Naive thymus-derived CD8-positive, alpha-beta T cell (primary cell): ENCODE measurements at places on chromosomes 1 and 21.

DNA sequence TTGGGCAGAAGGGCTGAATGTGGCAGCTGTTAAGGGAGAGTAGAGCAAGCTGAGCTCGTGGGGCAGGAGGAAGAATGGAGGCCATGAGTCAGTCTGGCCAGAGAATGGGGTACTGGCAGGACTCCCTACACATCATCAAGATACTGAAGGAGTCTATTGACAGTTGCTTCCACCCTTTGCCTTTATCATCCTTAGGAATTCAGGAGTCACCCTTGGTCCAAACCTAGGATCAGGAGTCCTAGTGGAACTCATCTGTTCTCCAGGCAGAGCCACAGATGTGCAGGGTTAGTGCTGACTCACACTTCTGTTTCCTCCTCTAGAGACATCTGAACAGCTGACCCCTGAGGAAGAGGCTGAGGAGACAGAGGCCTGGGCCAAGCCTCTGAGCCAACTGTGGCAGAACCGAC is 18.7 kb upstream of the ST3GAL3 start:
- no peak for DNase-seq

DNA sequence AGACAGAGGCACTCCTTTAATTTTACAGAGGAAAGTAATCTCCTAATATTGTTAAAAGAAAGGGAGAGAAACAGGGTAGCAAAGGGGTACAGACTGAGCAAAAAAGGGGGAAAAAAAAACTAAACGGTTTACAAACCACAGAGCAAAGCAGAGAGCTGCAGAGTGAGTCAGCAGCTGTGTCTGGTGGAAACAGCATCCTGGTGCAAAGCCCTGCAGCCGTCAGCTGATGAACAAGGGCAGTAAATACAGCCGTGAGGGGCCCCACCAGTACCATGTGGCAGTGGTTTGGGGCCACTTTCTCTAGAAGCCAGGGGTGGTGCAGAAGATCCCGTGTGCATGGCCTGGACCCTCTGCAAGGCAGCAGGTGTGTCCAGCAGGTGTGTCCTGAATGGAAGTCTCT is 111.3 kb downstream of the ERG start:
- DNase-seq, result no peak

GRCh38 chr1:111334169-111334568 is 43.5 kb downstream of the CHIA start:
- peak; percentile 58 for DNase-seq

DNA sequence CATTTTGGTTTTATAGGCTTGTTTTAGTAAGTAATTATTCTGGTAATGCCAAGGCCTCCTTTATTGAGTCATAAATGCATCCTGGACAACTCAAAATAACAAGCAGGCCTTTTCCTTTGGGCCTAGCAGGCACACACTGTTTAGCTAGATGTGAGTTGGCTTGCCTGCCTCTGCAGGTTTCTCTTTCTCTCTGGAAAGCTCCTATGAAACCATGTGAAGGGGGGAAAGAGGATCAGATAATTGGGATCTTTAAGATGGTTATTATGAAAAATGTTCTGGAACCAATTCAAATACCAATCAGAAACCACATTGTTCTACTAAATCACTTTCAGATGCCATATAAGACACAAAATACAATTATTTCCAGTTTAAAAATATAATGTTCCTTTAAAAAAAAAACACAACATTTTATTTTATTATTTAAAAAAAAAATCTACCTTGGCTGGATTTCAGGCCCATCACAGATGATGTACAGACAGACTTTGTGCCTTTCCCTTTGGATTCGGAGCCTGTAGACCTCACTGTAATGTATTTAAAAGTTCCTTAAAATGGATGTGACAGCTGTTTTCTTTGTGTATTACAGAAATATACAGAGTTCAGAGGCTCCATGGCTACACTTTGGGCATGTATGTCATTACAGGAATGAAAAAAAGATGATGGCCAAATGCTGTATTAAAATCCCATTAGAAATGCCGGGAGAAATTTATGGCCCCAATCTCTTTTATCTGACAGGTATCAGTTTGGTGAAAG is 80.2 kb downstream of the NTMT2 start:
- no peak for DNase-seq

- no peak for DNase-seq
Observed at GRCh38 chr1:119081700-119082099, 58.8 kb downstream of the WARS2 start.

- DNase-seq, result no peak
Observed at GRCh38 chr1:208899438-208899837, 655.3 kb upstream of the PLXNA2 start.

- peak; percentile 45 for DNase-seq
Observed at GRCh38 chr1:35929730-35930592, 944 bp upstream of the AGO3 start.

- no peak for DNase-seq
Observed at GRCh38 chr1:52037402-52037814, 3.8 kb upstream of the KTI12 start.

- DNase-seq, result no peak
Observed at GRCh38 chr1:227416156-227416830, 98.0 kb upstream of the CDC42BPA start.

GRCh38 chr1:228275179-228275429 is 67.3 kb downstream of the OBSCN start:
- DNase-seq, result no peak

GRCh38 chr1:30130099-30130498 is 593.3 kb downstream of the MATN1 start:
- DNase-seq, result no peak

GRCh38 chr1:30521261-30521865 is 202.0 kb downstream of the MATN1 start:
- DNase-seq, result peak; percentile 14

- peak; percentile 78 for DNase-seq
Observed at GRCh38 chr1:13702425-13703127, 2.6 kb downstream of the PRDM2 start.

GRCh38 chr21:37870221-37870620 is 46.0 kb downstream of the KCNJ6 start:
- DNase-seq, result no peak

- DNase-seq, result peak; percentile 83
Observed at GRCh38 chr1:22025368-22026155, 24.1 kb downstream of the CELA3A start.

DNA sequence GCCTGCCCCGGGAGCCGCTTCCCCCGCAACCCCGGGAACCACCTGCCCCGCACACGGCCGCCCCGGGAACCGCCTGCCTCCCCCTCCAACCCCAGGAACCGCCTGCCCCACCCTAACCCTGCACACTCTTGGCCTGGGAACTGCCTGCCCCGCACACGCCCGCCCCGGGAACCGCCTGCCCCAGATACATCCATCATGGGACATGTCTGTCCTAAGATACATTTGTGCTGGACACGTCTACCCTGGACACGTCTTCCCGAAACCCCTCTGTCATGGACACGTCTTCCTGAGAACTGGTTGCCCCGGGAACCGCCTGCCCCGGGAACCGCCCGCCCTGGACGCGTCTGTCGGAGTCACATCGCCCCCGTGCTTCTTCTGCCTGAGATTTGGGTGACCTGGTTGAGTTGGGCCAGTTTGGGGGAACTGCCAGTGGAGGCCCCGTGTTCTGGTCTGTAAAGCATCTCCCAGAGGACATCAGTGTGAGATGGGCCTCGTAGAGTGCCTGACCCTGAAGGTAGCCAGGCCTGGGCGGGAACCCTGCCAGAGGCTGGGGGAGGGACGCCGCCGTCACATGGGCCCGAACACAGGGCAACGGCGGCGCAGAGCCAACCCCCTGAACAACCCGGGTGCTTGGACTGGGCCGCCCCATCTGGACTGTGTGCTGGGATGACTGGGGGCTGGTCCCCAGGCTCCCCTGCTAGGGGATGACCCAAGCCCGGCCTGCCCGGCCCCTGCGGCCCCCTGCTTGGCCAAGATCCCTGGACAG is 3.6 kb downstream of the PERM1 start:
- DNase-seq, result no peak

DNA sequence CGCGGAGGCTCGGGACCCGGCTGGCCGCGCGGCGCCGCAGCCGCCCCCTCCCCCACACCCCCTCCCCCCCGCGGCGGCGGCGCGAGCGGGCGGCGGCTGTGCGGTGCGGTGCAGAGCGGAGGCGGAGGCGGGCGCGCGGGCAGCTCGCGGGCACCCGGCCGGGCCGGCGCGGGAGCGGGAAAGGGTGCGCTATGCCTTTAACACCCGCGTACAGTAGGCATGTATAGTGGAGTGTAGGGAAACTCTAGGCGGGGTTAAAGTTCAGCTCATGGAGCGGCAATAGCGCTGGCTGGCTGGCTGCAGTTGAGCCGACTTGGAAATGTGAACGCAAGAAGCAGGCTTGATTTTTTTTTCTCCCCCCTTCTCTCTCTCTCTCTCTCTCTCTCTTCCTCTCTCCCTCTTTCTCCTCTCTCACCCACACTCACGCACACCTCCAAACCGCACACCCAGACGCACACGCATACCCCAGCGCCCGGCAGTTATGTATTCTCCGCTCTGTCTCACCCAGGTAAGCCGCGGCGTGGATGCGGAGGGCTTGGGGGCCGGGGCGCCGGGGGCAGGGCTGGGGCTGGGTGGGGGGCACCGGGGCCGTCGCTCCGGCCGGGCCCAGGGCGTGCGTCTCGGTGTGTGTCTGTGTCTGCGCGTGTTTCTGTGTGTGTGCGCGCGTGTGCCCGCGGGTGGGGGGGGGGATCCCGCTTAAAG is at the start of gene NFIA:
Gene NFIA, plus strand, starts transcription at position 251 of the 702 bp plus-strand sequence.
- DNase-seq, result peak; percentile 40

DNA sequence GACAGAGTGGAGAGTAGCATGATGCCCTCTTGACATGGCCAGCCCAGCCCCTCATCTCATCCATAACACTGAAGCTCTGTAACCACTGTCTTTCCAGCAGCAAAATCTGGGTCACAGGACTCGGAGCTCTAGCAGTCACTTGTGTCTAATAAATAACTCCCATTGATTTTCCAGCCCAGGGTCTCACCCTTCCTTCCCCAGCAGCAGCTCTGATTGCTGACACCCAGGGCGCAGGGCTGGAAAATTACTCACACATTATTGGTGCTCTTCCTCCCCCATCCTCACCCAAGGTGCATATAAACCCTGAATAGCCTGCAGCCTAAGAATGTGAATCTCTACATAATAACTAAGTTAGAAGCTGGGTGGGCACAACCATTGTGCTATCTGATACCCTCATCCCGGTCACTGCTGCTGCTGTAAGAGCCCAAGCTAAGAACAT is 21.1 kb upstream of the OR10J5 start:
- DNase-seq, result no peak

DNA sequence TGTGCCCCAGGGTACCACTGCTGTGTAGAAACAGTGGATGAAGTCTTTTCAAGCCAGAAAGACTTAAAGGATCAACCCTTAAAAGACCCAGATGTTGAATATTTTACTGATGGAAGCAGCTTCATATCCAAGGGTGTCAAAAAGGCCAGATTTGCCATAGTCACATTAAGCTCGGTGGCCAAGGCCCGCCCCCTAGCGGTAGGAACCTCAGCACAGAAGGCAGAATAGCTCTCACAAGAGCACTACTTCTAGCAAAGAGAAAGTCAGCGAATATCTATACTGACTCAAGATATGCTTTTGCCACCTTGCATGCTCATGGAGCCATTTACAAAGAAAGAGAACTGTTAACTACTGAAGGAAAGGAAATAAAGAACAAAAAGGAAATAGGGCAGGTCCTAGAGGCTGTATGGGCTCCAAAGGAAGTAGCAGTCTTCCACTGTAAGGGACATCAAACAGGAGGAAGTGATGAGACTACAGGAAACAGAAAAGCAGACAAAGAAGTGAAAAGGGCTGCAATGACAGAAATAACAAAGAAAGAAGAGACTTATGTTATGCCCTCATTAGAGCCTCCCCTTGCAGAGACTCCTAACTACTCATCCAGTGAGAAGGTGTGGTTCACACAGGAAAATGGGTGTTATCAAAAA is 90.5 kb downstream of the LIPI start:
- DNase-seq, result no peak

- no peak for DNase-seq
Observed at GRCh38 chr1:243946253-243946652, 96.2 kb upstream of the AKT3 start.

DNA sequence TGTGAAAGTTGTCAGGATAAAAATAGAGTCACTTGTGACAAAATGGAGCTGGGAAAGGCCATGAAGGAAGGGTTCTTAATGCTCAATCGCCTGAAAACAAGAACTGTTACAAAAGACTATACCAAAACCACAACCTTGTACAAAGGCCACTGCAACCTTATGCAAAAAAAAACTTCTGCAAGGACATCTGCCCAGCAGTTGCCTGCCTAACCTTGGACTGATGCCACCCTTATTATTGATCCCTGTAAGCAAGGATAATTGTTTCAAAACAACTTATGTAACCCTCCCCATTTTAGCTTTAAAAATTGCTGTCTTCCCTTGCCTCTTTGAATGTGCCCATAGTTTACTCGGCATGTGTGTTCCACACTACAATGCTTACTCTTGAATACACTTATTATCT is 5.7 kb downstream of the ALG14 start:
- no peak for DNase-seq

DNA sequence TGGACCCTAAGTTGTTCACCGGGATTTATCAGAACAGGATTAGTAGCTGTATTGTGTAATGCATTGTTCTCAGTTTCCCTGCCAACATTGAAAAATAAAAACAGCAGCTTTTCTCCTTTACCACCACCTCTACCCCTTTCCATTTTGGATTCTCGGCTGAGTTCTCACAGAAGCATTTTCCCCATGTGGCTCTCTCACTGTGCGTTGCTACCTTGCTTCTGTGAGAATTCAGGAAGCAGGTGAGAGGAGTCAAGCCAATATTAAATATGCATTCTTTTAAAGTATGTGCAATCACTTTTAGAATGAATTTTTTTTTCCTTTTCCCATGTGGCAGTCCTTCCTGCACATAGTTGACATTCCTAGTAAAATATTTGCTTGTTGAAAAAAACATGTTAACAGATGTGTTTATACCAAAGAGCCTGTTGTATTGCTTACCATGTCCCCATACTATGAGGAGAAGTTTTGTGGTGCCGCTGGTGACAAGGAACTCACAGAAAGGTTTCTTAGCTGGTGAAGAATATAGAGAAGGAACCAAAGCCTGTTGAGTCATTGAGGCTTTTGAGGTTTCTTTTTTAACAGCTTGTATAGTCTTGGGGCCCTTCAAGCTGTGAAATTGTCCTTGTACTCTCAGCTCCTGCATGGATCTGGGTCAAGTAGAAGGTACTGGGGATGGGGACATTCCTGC is 3.9 kb upstream of the OLFML3 start:
- DNase-seq, result no peak

DNA sequence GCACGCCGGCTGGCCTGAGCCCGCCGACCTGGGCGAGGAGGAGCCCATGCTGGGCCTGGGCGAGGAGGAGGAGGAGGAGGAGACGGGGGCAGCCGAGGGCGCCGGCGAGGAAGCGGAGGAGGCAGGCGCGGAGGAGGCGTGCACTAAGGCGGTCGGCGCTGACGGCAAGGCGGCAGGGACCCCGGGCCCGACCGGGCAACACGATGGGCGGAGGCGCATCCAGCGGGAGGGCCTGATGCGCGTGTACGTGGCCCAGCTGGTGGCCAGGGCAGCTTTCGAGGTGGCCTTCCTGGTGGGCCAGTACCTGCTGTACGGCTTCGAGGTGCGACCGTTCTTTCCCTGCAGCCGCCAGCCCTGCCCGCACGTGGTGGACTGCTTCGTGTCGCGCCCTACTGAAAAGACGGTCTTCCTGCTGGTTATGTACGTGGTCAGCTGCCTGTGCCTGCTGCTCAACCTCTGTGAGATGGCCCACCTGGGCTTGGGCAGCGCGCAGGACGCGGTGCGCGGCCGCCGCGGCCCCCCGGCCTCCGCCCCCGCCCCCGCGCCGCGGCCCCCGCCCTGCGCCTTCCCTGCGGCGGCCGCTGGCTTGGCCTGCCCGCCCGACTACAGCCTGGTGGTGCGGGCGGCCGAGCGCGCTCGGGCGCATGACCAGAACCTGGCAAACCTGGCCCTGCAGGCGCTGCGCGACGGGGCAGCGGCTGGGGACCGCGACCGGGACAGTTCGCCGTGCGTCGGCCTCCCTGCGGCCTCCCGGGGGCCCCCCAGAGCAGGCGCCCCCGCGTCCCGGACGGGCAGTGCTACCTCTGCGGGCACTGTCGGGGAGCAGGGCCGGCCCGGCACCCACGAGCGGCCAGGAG is 7.2 kb upstream of the IBA57 start:
- DNase-seq, result no peak
